ENCODE measurements at places on chromosomes 12 and 14.

DNA sequence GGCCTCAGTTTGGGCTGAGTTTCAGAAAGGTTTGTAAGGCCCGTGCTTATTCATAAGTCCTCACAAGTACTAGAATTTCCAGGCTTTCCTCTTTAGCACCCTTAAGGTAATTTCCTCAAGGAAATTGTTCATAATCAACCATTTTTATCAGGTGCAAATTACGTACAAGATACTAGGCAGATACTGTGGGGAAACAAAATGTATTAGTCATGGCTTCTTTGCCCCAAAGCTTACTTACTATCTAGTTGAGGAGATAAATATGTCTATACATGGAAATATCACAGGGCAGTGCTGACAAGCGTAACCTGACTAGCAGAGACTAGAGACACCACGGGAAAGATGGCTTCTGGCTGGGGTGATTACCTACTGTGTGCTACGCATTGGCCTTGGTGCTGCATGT lies 22.5 kb downstream of the MAX start:
- no peak for DNase-seq

DNA sequence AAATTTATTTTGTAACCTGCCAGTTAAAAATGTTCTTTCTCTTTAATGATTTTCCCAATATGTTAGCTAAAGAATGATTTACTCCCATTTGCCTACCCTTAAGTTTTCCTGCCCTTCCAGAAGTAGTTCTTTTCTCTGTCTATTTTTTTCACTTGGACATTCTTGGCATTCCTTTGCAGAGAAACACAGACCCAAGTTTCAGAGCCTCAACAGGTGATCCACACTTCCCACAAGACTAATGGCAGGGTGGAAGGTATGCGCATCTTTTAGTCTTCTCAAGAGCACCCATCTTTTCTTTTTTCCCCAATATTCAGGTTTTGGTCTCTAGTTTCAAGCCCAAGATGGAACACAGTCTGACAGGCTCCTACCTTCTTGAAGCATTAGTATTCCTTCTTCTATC lies 420.7 kb downstream of the ADAMTS20 start:
- no peak for DNase-seq

- DNase-seq, result no peak
Measured at GRCh38 chr14:76904100-76904739, 78.0 kb downstream of the LRRC74A start.

DNA sequence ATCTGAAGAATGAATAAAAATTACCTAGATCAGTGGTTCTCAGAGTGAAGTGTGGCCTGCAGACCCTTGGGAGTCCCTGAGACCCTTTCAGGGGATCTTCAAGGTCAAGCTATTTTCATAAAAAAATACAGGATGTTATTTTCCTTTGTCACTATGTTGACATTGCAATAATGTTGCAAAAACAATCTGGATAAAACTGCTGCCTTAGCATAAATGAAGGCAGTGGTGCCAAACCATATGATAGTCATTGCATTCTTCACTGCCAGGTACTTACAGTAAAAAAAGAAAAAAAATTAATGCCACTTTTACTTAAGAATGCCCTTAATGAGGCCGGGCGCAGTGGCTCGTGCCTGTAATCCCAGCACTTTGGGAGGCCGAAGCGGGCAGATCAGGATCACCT lies 2.0 kb upstream of the CD4 start:
- DNase-seq, result no peak

DNA sequence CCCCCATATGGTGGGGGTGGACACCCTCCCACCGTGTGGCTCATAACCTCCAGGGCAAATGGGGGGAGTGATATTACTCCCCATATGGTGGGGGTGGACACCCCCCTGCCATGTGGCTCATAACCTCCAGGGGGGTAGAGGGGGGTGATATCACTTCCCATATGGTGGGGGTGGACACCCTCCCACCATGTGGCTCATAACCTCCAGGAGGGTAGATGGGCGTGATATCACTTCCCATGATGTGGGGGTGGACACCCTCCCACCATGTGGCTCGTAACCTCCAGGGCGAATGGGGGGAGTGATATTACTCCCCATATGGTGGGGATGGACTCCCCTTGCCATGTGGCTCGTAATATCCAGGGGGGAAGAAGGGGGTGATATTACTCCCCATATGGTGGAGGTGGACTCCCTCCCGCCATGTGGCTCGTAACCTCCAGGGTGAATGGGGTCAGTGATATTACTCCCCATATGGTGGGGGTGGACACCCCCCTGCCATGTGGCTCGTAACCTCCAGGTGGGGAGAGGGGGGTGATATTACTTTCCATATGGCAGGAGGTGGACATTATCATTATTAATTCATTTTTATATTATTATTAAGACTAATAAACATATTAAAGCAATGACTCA lies 51.2 kb upstream of the OXA1L start:
- no peak for DNase-seq

DNA sequence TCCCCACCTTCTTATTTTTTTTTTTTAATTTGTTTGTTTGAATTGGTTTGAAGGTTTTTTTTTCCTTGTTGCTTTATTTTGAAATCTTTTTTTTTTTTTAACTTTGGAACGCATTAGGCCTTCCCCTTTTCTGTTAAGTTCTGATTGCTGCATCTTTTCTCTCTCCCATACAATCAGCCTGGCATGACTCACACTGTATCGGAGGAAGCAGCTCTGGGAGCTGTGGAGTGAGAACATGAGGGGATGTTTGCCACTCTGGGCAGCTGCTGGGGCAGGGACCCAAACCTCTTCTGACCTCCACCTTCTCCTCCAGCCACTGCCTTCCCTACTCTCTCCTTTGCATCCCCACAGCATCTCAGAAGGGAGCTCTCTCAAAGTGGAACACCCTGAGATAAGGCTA lies 160.3 kb upstream of the FKBP4 start:
- no peak for DNase-seq

DNA sequence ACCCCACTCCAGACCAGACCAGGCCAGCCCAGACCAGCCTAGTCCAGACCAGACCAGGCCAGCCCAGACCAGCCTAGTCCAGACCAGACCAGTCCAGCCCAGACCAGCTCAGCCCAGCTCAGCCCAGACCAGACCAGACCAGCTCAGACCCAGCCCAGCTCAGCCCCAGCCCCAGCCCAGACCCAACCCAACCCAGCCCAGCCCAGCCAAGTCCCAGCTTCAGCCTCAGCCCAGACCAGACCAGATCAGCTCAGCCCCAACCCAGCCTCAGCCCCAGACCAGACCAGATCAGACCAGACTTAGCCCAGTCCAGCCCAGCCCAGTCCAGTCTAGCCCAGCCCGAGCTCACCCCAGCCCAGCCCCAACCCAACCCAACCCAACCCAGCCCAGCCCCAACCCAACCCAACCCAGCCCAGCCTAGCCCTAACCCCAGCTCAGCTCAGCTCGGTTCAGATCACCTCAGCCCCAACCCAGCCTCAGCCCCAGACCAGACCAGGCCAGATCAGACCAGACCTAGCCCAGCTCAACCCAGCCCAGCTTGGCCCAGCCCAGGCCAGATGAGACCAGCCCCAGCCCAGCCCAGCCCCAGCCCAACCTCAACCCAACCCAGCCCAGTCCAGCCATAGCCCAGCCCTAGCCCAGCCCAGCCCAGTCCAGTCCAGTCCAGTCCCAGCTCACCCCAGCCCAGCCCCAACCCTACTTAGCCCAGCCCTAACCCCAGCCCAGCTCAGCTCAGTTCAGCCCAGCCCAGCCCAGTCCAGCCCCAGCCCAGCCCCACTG lies 204.7 kb downstream of the BCL11B start:
- no peak for DNase-seq

GRCh38 chr12:89389755-89390661 lies 37.7 kb upstream of the DUSP6 start:
- no peak for DNase-seq

DNA sequence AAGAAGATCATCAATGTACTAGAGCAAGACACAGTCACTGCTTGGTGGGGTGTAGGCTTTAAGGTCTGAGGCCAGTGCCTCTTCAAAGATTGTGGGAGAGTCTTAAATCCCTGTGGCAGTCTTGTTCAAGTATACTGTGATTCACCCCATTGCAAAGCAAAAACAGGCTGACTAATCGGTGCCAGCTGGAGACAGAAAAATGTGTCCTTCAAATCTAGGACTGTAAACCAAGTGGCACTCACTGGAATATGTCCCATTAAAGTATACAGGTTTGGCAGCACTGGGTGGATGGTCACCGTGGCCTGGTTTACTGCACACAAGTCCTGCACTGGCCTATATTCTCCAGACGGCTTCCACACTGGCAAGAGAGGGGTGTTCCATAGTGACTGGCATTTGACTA lies 1315.3 kb downstream of the TMEM121 start:
- no peak for DNase-seq

DNA sequence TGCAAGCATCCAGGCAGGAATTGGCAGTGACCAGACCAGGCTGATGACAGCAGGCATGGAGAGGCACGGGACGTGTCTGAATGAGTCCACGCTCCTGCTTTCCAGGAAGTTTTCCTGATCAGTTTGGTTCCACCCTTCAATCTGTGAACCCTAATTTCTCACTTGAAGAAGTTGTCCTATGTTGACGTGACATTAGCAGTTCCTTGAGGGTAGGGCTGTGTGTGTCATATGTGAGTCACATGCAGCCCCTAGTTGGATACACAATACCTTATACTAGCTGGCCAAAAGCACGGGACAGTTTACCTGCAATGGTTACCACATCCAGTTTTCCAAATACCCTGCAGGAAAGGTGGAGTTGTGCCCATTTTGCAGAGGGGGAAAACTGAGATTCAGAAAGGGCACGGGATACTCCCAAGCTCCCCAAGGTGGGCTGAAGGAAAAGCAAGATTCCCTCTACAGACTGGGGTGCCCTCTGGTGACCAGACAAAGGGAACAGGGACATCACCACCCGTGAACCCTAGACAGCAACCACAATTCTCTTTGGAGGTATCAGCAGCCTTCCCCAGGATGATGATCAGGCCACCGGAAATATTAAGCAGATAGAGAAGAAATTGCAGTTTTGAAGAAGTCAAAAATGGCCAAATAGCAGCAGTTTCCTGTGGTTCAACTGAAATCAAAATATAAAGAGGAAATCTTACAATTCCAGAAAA lies 194.5 kb downstream of the PHETA1 start:
- no peak for DNase-seq

DNA sequence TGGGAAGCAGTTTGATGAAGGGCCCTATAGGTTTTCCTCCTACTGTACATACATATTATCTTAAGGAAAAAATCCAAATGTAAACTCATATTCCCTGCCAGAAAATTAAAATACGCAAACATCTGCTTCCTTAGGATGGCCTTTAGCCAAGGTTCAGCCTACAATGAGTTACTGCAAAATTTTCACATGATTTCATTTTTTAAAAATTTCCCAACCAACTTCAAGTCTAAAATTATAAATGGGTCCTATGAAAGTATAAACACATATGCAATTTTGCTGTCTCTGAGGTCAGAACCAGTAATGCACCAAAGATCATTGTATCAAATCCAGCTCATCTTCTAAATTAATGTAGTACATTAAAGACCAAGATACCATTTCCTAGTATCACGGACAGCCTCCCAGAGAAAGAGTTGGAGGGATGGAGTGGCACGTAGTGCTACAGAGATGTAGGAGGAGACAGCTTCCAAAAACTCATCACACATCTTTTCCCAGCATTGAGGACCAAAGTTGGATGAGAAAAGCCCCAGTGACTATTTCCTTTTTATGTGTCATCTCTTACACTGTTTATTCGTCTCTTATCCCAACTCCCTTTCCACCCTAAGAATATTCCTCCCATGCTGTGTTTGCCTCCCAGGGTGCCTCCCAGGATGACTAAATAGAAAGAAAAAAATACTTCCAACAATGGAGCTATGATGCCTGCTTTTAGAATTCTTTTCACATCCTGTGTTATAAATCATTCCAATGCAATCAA lies 92.3 kb upstream of the SLCO1C1 start:
- DNase-seq, result no peak

GRCh38 chr14:22689199-22689598 lies 45.0 kb upstream of the OR6J1 start:
- no peak for DNase-seq

DNA sequence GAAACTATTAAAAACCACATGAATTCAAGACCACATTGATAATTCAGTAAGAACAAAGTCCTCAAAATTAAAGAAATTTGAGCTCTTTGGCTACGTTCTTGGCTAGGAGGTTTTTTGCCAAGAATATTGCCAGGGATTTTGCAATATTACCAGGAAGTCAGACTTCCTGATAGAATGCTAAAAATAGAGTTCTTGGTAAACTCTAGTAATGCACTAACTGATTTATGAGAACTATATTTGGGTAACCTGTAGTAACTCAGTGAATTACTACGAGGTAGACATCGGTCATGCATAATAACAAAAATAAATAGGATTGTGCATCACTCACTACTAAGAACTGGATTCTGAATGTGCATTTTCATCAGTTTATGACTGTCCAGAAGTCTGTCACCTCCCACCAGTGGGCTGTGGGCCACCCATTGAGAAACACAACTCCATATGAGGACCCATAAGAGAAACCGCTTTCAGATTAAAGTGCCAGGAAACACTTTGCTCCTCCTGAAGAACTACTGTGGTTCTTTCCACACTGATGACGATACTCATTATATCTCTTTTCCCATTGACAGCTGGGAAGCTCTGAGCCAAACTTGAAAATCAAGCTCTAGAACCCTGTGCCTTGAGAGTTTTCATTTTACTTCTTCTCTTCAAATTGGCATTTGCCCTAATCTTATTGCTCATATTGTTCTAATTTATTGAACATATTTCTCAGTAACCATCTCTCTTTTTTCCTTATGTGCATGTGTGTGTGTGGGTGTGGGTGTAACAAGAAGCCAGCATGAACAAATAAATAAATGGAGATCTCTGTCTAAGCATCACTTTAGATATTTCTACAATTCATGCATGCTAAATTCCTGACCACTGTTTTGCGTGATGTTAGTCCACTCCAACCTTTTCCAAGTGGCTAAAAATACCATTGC lies 116.6 kb downstream of the BCL11B start:
- no peak for DNase-seq

- DNase-seq, result no peak
Measured at GRCh38 chr12:29763301-29763683, 20.4 kb downstream of the TMTC1 start.

GRCh38 chr12:7319930-7320329 lies 16.1 kb downstream of the ACSM4 start:
- no peak for DNase-seq

- no peak for DNase-seq
Measured at GRCh38 chr14:102015045-102015685, 50.8 kb downstream of the DYNC1H1 start.

- DNase-seq, result no peak
Measured at GRCh38 chr12:98096436-98096835, 419.0 kb upstream of the TMPO start.

DNA sequence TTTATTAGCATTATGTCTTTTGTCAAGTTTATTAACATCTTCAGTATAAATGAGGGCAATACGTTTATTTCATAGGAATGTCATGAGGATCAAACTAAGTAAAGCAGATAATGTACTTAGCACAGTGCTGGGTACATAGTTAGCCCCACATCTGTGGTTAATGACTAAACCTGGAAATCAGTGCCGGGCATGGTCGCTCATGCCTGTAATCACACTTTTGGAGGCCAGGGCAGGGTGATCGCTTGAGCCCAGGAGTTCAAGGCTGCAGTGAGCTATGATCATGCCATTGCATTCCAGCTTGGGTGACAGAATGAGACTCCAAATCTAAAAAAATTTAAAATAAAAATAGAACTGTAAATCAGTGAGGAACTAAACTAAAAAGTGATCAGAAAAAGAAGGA lies 44.8 kb upstream of the GUCY2C start:
- no peak for DNase-seq

GRCh38 chr14:89399157-89399556 lies 17.9 kb downstream of the FOXN3 start:
- DNase-seq, result no peak

GRCh38 chr12:125688881-125689280 lies 623.6 kb downstream of the AACS start:
- no peak for DNase-seq

- DNase-seq, result no peak
Measured at GRCh38 chr12:106358396-106359241, 1.1 kb downstream of the POLR3B start.

GRCh38 chr14:104263675-104264358 lies 125.4 kb downstream of the KIF26A start:
- DNase-seq, result no peak

Measured in activated CD4-positive, alpha-beta T cell treated with anti-CD3 and anti-CD28 coated beads for 24 hours (primary cell).